ENCODE measurements at places on chromosomes 13 and 19.

GRCh38 chr19:38735257-38735686 lies 9.0 kb downstream of the CAPN12 start:
- peak; percentile 92 for DNase-seq
- peaks cover 3% of the 10 kb centered on the region for H3K4me1 ChIP-seq
- H3K36me3 ChIP-seq, result peaks cover 24% of the 10 kb centered on the region
- no peak overlapping the region for H3K27ac ChIP-seq

- no peaks in the 10 kb centered on the region for H3K4me1 ChIP-seq
- peak; percentile 97 for DNase-seq
- H3K36me3 ChIP-seq, result no peaks in the 10 kb centered on the region
- no peak overlapping the region for H3K27ac ChIP-seq
- peak overlapping the region; percentile 78 for H3K4me3 ChIP-seq
Observed at GRCh38 chr19:45485305-45486077, 11.4 kb downstream of the RTN2 start.

- H3K27ac ChIP-seq, result no peak overlapping the region
- H3K4me3 ChIP-seq, result no peak overlapping the region
- no peaks in the 10 kb centered on the region for H3K27me3 ChIP-seq
Observed at GRCh38 chr13:74073274-74073673, 60.9 kb downstream of the KLF12 start.

- H3K27me3 ChIP-seq, result no peaks in the 10 kb centered on the region
- peaks cover 22% of the 10 kb centered on the region for H3K36me3 ChIP-seq
- peaks cover 29% of the 10 kb centered on the region for H3K4me1 ChIP-seq
- peak overlapping the region; percentile 67 for H3K27ac ChIP-seq
- peak; percentile 80 for DNase-seq
Observed at GRCh38 chr13:37648609-37649008, 50.0 kb upstream of the POSTN start.

DNA sequence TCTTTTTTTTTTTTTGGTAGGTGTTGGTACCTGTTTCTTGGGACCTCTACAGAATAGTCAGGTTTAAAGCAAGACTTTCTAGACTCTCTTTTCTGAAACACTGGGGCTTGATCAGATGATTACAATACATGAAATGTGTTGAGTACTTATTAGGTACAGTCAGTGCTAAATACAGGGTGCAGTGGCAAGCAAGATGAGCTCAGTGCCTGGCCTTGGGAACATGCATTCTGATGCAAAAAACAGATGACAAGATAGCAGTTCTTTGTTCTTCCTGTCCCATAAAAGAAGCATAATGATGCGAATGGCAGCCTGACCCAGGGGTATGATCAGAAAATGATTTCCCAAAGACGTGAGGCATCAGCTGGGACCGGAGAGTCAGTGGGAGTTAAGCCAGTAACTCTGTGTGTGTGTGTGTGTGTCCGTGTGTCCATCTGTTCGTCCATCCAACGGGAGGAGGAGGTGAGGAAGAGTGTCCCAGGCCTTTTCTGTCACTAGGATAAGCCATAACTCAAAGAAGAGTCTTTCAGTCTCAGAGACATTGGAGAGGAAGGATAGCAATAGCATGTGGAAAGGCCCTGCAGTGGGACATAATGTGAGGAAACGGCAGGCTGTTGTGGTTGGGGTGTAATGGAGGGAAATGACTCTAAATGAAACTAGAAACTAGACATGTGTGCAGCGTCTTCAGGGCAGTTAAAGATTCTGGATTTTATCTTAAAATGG lies 32.2 kb downstream of the SLAIN1 start:
- H3K27me3 ChIP-seq, result no peaks in the 10 kb centered on the region
- no peak overlapping the region for H3K27ac ChIP-seq
- H3K4me1 ChIP-seq, result no peaks in the 10 kb centered on the region
- H3K4me3 ChIP-seq, result no peak overlapping the region
- H3K36me3 ChIP-seq, result no peaks in the 10 kb centered on the region

DNA sequence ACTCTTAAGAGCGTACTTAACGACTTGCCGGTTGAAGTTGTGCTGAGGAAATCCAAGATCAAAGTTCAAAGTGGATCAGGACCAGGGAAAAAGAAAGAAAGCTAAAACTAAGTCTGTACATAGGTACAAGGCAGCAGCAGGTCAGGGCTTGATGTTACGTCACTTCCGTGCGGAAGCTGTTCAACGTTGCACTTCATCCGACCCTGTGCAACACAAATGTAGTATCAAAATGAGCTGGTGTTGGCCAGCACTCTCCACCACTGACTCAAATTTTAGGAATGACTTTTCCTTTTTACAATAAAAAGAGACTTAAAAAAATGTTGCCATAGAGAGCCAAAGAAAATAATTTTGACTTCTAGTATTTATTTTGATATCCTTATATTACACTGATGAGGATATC lies 1315.4 kb downstream of the EFNB2 start:
- no peaks in the 10 kb centered on the region for H3K4me1 ChIP-seq
- H3K4me3 ChIP-seq, result no peak overlapping the region
- DNase-seq, result peak; percentile 62
- H3K36me3 ChIP-seq, result no peaks in the 10 kb centered on the region
- no peaks in the 10 kb centered on the region for H3K27me3 ChIP-seq

DNA sequence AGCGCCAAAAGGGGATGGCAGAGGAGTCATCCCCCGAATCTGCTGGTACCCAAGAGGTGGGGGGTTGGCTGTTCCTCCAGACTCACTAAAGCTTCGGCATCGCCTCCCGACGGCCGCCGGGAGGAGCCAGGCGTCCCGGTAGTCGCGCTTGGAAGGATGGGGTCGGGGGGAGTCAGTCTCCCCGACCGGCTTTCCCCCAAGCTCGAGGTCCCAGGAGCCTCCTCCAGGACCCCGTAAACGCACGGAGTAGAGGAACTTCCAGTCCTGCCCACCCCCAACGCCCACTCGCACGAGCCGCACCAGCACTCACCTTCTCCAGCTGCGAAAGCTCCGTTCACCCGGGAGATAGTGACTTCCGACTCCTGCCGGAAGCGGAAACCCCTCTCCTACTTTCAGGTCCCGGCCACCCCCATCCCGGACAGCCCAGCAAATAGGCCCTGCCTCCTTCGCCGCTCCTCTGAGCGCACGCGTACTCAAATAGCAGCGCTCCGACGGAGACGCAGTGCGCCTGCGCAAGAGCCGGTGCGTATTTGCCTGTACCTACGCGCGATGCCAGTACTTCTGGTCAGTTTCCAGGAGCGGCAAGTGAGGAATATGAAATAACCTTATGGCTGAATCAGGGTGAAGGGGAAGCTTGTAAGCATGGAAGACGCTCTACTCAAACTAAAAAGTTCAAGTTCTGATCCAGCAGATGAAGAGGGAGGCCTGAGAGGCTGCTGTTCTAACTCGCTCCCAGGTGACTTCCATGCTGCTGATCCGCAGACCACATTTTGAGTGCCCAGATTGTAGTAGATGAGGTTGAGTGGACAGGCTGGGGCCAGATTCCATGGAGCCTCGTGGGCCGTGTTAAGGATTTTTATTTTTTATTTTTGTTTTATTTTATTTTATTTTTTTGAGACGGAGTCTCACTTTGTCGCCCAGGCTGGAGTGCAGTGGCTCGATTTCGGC lies at the start of gene ELOF1:
ELOF1 (minus strand) TSS at position 350 of the 948 bp plus-strand sequence. CDS start 4,883 bp downstream, outside the sequence.
- peak within 1 kb of the TSS; percentile 74 for H3K27ac ChIP-seq
- peaks cover 21% of the 10 kb centered on the region for H3K4me1 ChIP-seq
- peaks cover 5% of the 10 kb centered on the region for H3K36me3 ChIP-seq
- H3K27me3 ChIP-seq, result no peaks in the 10 kb centered on the region

DNA sequence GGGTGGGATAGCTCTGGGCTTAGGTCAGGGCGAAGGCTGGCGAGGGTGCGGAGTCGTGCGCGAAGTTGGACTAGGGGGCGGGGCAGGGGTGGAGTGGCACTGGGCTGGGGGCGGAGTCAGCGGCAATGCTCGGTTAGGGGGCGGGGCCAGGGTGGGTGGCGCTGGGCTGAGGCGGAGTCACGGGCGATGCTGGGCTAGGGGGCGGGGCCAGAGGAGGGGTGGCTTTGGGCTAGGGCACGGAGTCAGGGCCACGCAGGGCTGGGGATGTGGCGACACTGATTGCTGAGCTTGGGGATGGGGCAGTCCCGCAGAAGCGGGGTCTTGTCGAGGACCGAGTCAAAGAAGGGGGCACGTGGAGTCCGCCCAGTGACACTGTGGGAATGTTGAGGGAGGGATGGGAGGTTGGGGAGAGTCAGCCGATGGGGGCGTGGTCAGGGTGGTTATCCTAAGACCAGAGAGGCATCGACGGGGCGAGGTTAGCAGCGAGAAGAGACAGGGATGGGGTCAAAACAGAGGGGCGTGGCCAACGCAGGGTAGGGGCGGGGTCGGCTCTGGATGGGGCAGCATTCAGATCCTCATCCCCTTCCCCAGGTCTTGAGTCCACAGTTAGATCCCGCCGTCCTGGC lies 8.7 kb downstream of the HOMER3 start:
- H3K36me3 ChIP-seq, result peaks cover 60% of the 10 kb centered on the region
- DNase-seq, result peak; percentile 98
- no peak overlapping the region for H3K4me3 ChIP-seq
- H3K4me1 ChIP-seq, result no peaks in the 10 kb centered on the region
- no peak overlapping the region for H3K27ac ChIP-seq

DNA sequence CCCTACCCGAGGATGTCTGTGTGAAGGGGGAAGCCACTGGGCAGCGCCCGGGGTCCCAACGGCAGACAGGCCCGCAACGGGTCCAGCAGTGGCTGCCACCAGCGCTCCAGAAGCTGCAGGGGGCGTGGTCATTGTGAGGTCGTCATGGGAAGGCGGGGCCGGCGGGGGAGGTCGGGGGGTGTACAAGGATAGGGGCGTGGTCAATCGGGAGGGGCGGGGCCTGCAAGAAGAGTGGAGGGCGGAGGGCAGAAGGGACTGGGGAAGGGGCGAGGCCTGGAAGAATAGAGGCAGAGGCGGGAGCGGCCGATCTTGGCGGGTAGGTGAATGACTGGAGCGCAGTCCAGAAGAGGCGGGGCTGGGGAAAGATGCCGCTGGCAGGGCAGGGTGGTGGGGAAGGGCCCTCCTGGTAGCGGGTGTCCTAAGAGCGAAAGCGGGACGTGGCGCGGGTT lies 4.4 kb downstream of the FUZ start:
- H3K36me3 ChIP-seq, result peaks cover 23% of the 10 kb centered on the region
- H3K27me3 ChIP-seq, result no peaks in the 10 kb centered on the region
- peak overlapping the region; percentile 26 for H3K27ac ChIP-seq
- H3K4me3 ChIP-seq, result peak overlapping the region; percentile 86
- peaks cover 10% of the 10 kb centered on the region for H3K4me1 ChIP-seq

DNA sequence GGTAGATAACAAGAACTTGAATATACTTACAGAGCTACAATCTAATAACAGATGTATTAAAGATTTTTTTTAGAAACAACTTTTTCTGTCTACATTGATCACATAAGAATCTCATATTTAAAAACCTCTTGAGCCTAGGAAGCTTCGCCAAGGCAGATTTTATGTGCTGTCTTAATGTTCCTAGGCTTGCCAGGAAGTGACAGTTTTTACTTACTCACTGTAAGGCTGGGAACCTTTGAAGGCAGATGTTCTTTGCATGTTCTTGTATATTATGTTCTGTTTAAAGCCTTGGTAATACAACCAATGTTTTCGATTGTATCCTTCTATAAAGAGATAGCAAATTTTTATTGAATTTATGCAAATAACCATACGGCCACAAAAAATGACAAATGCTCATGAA lies 492.7 kb downstream of the GPC5 start:
- no peak overlapping the region for H3K4me3 ChIP-seq
- no peak for DNase-seq
- H3K27me3 ChIP-seq, result no peaks in the 10 kb centered on the region
- no peak overlapping the region for H3K27ac ChIP-seq
- H3K4me1 ChIP-seq, result no peaks in the 10 kb centered on the region
- no peaks in the 10 kb centered on the region for H3K36me3 ChIP-seq

- H3K4me3 ChIP-seq, result no peak overlapping the region
- DNase-seq, result no peak
- no peaks in the 10 kb centered on the region for H3K27me3 ChIP-seq
Observed at GRCh38 chr19:34348899-34349487, 16.0 kb upstream of the GPI start.

- peaks cover 8% of the 10 kb centered on the region for H3K4me1 ChIP-seq
- H3K27me3 ChIP-seq, result no peaks in the 10 kb centered on the region
- peak overlapping the region; percentile 94 for H3K27ac ChIP-seq
- peaks cover 2% of the 10 kb centered on the region for H3K36me3 ChIP-seq
Observed at GRCh38 chr19:29212356-29212647, 649 bp downstream of the UQCRFS1 start.

GRCh38 chr19:2207991-2208860 lies 27.9 kb downstream of the PLEKHJ1 start:
- H3K36me3 ChIP-seq, result peaks cover 70% of the 10 kb centered on the region
- peak; percentile 100 for DNase-seq
- H3K4me1 ChIP-seq, result peaks cover 7% of the 10 kb centered on the region
- no peak overlapping the region for H3K4me3 ChIP-seq
- H3K27ac ChIP-seq, result peak overlapping the region; percentile 41

- no peak overlapping the region for H3K4me3 ChIP-seq
- H3K4me1 ChIP-seq, result peaks cover 29% of the 10 kb centered on the region
- no peaks in the 10 kb centered on the region for H3K27me3 ChIP-seq
- peak; percentile 58 for DNase-seq
- H3K36me3 ChIP-seq, result peaks cover 67% of the 10 kb centered on the region
Observed at GRCh38 chr19:47729799-47730520, 15.4 kb upstream of the NOP53 start.

DNA sequence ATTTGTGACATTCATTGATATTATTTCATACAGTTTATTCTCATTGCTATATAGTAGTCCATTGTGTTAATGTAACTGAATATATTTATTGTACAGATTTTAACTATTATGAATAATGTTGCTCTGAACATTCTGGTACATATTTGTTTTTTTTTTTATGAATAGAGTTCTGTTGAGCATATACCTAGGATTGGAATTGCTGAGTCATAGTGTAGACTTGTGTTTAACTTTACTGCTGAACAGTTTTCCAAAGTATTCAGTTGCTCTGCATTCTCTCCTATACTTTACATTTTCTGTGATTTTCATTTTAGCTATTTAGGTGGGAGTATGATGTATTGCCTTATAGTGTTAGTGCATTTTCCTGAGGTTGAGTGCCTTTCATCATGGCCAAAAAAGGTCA lies 97.5 kb downstream of the MAB21L1 start:
- no peak overlapping the region for H3K4me3 ChIP-seq
- no peaks in the 10 kb centered on the region for H3K36me3 ChIP-seq
- DNase-seq, result no peak
- no peaks in the 10 kb centered on the region for H3K27me3 ChIP-seq
- no peak overlapping the region for H3K27ac ChIP-seq
- no peaks in the 10 kb centered on the region for H3K4me1 ChIP-seq

DNA sequence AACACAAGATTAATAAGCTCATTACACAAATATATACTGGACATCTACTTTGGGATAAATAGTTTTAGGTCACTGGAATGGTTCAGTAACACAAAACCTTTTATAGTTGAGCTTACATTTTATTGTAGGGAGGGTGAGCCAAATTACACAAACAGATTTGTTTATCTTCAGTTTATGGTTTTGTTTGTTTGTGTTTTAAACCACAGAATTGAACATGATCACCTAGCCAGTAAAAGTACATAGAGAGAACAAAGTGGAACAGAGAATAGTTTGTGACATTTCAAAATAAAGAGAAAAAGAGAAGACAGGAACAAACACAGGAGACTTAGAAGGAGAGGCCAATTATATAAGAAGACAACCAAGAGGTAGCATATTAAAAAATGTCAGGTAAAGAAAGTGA lies 1930.2 kb upstream of the PCDH20 start:
- DNase-seq, result no peak
- no peak overlapping the region for H3K27ac ChIP-seq
- no peaks in the 10 kb centered on the region for H3K36me3 ChIP-seq
- no peak overlapping the region for H3K4me3 ChIP-seq
- no peaks in the 10 kb centered on the region for H3K27me3 ChIP-seq
- H3K4me1 ChIP-seq, result no peaks in the 10 kb centered on the region

GRCh38 chr13:39536274-39536673 lies 66.7 kb downstream of the LHFPL6 start:
- no peaks in the 10 kb centered on the region for H3K27me3 ChIP-seq
- H3K4me1 ChIP-seq, result peaks cover 22% of the 10 kb centered on the region
- no peaks in the 10 kb centered on the region for H3K36me3 ChIP-seq
- no peak overlapping the region for H3K4me3 ChIP-seq
- DNase-seq, result no peak

All from osteoblast (primary cell).